ENCODE measurements at places on chromosomes 2 and 18.

DNA sequence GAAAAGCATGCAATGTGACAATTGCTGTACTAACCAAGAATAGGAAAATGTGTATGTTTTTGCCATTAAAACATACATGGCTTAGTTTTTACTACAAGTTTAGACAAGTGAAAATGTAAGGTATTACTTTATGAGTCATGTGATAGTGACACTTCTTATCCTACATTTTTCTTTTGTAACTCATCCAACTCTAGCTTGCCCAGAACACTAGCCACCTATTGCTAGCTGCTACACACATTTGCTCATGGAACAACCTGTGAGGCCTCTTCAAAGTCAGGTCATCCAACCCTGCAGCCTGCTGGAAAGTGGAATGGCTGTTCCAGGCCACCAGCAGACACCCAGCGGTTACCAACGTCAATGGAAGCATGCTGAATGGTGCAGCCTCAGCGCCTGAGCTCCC lies 1043.9 kb downstream of the TMEM182 start:
- DNase-seq = no peak

- DNase-seq = peak; percentile 23
Measured at GRCh38 chr18:22999212-22999611, 66.1 kb downstream of the RBBP8 start.

DNA sequence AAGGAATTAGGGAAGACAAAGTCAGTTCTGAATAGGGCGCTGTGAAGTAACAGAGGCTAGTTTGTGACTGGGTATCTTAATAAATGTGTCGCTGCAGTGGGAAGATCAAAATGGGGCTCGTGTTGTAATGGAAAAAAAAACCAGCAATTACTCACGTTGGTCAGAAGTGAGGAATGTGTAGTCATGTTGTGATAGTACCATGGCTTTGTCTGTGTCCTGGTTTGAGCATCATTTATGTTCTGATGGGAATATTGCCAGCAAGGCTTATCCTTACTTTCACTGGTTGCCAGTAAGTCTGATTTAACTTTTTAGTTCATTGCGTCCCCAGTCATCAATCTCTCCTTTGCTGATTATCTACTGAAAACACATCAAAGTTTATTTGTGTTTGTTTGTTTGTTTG lies 467.6 kb downstream of the NYAP2 start:
- no peak for DNase-seq

GRCh38 chr2:37873229-37873628 lies 51.9 kb upstream of the RMDN2 start:
- no peak for DNase-seq

DNA sequence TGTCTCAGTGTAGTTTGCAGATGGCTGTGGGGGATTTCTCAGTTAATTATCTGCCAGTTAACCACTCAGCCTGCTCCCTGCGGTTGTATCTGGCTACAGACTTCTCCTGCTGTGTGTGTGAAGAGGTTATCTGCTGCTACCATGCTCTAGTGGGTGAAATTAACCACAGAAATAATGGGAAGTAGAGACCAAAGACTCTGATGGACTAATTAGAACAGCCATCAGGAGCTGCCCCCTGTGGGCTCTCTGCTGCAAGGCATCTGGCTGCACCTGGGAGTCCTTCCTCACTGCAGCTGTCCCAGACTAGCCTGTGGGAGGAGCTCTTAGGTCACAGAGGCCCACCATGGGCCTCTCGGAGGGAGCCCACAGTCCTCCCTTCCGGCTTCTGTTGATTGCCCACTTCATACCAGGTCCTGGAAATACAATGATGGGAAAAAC lies 66.6 kb downstream of the CTIF start:
- peak; percentile 18 for DNase-seq
